ENCODE measurements at places on chromosomes 7 and 10. TPM values are rescaled to one million over a fixed set of nuclear protein-coding genes. Genes with fewer than 3 reads are reported as not detected.

Gene CYP26C1
- total RNA-seq, result 0.23 TPM

Gene GPR26
- not detected for total RNA-seq

Gene LRGUK
- total RNA-seq, result 0.15 TPM

Gene PROSER2
- 10.3 TPM for total RNA-seq

Gene AKR1C1
- total RNA-seq, result 1,182 TPM

Gene RET
- 0.02 TPM for total RNA-seq

Gene ZNF365
- 4.2 TPM for total RNA-seq

Gene SFTPA1
- total RNA-seq, result not detected

Gene PKD2L1
- total RNA-seq, result not detected

Gene TMEM213
- not detected for total RNA-seq

Gene SKIDA1
- 1.3 TPM for total RNA-seq

Gene ADAM22
- total RNA-seq, result 3.6 TPM

Gene CALCR
- 0.17 TPM for total RNA-seq

Gene SLC25A13
- 39.2 TPM for total RNA-seq

Gene RNF32
- total RNA-seq, result 1.4 TPM

Gene SUGCT
- 1.3 TPM for total RNA-seq

Gene CPA5
- not detected for total RNA-seq

Gene CALML5
- total RNA-seq, result not detected

Gene TACC2
- 31.1 TPM for total RNA-seq

Gene RAMP3
- total RNA-seq, result not detected

Gene ASZ1
- not detected for total RNA-seq

Gene AHR
- 117 TPM for total RNA-seq

Gene LMOD2
- not detected for total RNA-seq

Gene STX1A
- 63.4 TPM for total RNA-seq

Gene GRIFIN
- total RNA-seq, result not detected

Gene GNAT3
- total RNA-seq, result not detected

Gene C10orf67
- 0.09 TPM for total RNA-seq

Gene AP5Z1
- total RNA-seq, result 12.9 TPM

Gene FASTK
- 63.4 TPM for total RNA-seq

Gene PNLIPRP2
- not detected for total RNA-seq

Gene FEZF1
- total RNA-seq, result 0.17 TPM

Gene ENTPD1
- not detected for total RNA-seq

Gene HPSE2
- total RNA-seq, result not detected

Gene DEPP1
- total RNA-seq, result 0.89 TPM

Gene CHAT
- not detected for total RNA-seq

Gene TAS2R16
- total RNA-seq, result not detected

Gene HOXA6
- total RNA-seq, result 8.3 TPM

Gene CAMK1D
- 0.26 TPM for total RNA-seq

Gene EPDR1
- 103 TPM for total RNA-seq

Gene SPDYE5
- not detected for total RNA-seq

Gene WDR86
- total RNA-seq, result not detected

Gene PRSS37
- not detected for total RNA-seq

Gene NPY4R
- total RNA-seq, result not detected

Gene FLNC
- 0.57 TPM for total RNA-seq

Gene PCGF5
- 49.5 TPM for total RNA-seq

Gene CALHM3
- not detected for total RNA-seq

Gene TMEM225B
- 1.1 TPM for total RNA-seq

Gene ANKRD61
- total RNA-seq, result 0.72 TPM

Gene CCDC3
- 0.02 TPM for total RNA-seq

Gene WNT16
- not detected for total RNA-seq
